ENCODE measurements at places on chromosomes 12 and 14. TPM values are rescaled to one million over a fixed set of nuclear protein-coding genes. Genes with fewer than 3 reads are reported as not detected.

DNA sequence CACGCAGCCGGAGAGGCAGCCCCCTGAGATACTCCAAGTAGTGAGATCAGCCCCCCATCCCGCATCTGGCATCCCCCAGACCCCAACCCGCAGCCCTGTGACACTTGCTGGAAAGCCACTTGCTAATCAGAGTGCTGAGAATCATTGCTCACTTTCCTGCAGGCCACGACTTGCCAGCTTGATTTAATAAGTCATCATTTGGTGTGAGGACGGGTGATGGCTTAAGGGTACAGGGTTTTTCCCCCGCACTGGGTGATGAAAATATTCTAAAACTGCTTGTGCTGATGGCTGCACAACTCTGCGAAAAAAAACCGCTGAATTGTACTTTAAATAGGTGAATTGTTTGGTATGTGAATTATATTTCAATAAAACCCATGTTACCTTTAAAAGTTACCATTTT is 171.2 kb downstream of the FOXN3 start:
- DNase-seq: no peak

Gene OR4E2
- not detected for total RNA-seq

- DNase-seq: no peak
Measured at GRCh38 chr12:54586620-54587019, 1.8 kb downstream of the PPP1R1A start.

Gene SLC25A47
- total RNA-seq: not detected

Gene VWF
- total RNA-seq: 244 TPM

Gene MDM1
- 7.4 TPM for total RNA-seq

GRCh38 chr12:129002427-129002826 is 149.1 kb downstream of the GLT1D1 start:
- DNase-seq: no peak

- no peak for DNase-seq
Measured at GRCh38 chr14:22778084-22778483, 11.6 kb downstream of the OXA1L start.

- DNase-seq: no peak
Measured at GRCh38 chr12:66664076-66664475, 14.8 kb downstream of the GRIP1 start.

- DNase-seq: no peak
Measured at GRCh38 chr12:43436597-43436996, 115.4 kb downstream of the ADAMTS20 start.

Gene ORMDL2
- total RNA-seq: 17.3 TPM

- DNase-seq: no peak
Measured at GRCh38 chr14:100887728-100888335, 15.7 kb downstream of the RTL1 start.

Gene GPX2
- total RNA-seq: not detected

Gene POLE
- 12.1 TPM for total RNA-seq

GRCh38 chr12:117660896-117661295 is 299.5 kb upstream of the NOS1 start:
- DNase-seq: no peak

Gene PCNX4
- 23.5 TPM for total RNA-seq

DNA sequence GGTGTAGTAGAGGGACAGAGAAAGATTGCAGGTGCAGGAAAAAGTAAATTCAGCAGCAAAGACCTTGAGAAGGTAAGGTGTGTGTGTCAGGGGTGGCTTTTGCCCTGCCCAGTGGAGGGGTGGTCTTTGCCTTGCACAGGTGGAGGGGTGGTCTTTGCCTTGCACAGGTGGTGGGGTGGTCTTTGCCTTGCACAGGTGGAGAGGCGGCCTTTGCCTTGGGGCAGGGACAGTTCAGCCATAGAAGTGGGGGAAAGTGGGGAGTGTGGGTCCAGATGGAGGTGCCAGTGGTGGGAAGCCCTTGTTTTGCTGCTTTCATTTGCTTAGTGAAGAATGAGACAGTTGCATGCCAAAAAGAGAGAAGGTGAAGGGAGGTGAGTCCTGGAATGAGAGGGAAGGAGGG is 65.7 kb downstream of the PRMT8 start:
- DNase-seq: no peak
